NCI-H187 treated with DMSO at 0.1 percent for 48 hours (cell line): ENCODE measurements at places on chromosomes 4 and X.

DNA sequence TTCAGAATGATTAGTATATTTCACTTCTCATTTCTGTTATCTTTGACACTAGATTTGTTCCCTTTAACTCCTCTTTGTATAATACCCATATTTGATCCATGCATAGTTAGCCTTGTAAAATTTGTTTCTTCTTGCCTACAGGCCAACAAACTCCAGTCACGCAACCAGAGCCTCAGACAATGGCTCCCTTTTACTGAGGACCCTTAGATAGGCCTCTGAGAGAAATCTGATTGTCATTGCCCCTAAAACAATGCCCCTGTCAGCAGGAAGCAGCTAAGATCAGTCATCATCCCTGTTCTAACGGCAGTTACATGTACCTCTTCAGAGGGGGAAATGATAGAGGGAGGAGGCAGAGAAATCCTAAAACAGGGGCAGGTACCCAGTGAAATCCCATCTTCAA lies 190.6 kb upstream of the TENT5D start:
- DNase-seq = no peak

GRCh38 chr4:57116245-57116644 lies 6.1 kb upstream of the IGFBP7 start:
- no peak for DNase-seq

DNA sequence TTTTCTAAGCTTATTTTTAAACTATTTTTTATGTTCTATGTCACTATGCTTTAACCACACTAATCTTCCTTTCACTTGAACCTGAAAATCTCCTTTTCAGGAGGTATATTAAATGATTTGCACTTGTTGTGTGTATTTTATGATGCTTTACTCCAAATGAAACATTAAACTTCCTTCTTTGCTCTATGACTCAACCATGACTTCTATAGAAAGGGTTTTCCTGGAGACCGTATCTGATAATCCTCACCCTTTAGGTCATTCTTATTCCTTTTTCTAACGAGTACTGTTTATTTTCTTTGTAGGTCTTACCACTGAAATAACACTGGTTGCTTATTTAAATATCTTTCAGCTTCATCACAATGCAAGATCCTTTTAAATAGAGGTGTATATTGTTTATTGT lies 1163.2 kb downstream of the PCDH18 start:
- no peak for DNase-seq

DNA sequence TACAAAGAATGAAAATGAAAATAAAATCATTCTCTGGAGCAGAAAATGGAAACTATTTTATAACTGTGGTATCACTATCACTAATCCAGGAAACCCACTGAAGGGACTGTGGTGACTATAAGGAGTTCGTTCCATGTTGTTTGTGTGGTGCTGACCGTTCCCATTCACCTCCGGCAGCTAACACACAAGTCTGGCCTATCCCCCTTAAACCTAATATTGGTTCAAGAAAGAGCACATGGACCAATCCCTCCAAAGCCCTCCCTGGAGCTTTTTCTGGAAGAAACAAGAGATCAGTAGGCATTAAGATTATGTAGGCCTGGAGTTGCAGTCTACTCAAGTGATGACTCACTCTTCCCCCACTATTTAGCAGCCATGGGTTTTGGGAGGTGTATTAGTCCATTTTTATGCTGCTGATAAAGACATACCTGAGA lies 25.9 kb upstream of the FAM241A start:
- no peak for DNase-seq

- no peak for DNase-seq
These were observed 53.3 kb downstream of the RFC1 start for GRCh38 chr4:39312816-39313215.
